T-helper 22 cell (primary cell): ENCODE measurements at places on chromosomes 13 and 19.

- no peak for DNase-seq
Observed at GRCh38 chr19:11598103-11598483, 810 bp downstream of the ZNF627 start.

- peak; percentile 74 for DNase-seq
Observed at GRCh38 chr19:7904074-7905020, 670 bp downstream of the MAP2K7 start.

- DNase-seq, result no peak
Observed at GRCh38 chr13:84417416-84417815, 535.1 kb upstream of the SLITRK1 start.

DNA sequence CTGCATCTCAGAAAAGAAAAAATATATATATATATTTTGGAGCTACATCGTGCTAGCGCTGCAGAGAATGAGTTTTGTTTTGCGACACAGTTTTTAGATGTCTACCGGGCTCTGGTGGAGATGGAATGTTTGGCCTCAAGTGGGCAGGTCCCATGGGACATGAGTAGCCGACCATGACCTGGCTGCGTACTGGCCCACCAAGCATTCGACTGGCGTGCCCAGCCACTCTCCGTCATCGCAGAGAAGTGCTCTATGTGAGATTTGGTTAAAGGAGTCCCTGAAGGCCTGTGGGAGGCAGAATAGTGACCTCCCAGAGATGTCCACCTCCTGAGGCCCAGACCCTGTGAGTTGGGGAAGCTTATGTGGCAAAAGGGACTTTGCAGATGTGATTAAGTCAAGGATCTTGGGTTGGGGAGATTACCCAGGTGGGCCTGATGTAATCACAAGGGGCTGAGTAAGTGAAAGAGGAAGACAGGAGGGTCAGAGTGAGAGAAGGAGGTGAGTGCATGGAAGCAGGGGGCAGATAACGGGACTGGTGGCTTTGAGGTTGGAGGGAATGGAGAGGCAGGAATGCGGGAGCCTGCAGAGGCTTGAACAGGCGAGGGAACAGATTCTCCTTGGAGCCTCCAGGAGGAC lies 821 bp upstream of the LILRB4 start:
- DNase-seq, result no peak

DNA sequence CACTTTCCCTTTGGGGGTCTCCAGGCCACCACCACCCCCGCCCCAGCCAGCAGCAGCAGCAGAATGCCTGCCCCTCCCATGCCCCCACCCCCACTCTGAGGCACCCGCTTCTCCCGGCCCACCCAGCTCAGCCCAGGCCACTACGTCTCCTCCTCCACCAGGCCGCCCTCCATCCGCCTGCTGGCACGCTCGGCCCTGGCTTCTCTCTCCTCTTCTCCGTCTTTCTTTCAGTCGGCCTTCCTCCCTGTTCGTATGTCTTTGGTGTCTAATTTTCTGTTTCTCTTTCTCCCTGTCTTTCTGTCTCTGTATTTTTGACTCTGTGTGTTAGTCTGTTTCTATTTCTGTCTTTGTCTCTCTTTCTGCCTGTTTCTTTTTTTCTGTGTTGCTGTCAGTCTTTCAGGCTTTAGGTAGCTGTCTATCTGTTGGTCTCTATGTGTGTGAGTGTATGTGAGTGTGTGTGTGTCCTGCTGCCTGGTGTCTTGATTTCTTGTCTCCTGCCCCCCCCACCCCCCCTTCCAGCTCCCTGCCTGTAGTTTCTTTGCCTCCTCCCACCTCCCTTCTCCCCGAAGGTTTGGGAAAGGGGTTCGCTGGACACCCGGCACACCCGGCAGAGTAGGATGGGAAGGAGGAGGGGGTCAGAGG lies at the start of gene LGI4:
Gene LGI4, minus strand, starts transcription at position 459 of the 642 bp plus-strand sequence. Its CDS starts 379 bp downstream, at position 80.
- DNase-seq, result no peak

- DNase-seq, result no peak
Observed at GRCh38 chr13:49580980-49581680, 4.2 kb downstream of the RCBTB1 start.

GRCh38 chr19:11291991-11292390 lies 4.0 kb upstream of the TSPAN16 start:
- no peak for DNase-seq

DNA sequence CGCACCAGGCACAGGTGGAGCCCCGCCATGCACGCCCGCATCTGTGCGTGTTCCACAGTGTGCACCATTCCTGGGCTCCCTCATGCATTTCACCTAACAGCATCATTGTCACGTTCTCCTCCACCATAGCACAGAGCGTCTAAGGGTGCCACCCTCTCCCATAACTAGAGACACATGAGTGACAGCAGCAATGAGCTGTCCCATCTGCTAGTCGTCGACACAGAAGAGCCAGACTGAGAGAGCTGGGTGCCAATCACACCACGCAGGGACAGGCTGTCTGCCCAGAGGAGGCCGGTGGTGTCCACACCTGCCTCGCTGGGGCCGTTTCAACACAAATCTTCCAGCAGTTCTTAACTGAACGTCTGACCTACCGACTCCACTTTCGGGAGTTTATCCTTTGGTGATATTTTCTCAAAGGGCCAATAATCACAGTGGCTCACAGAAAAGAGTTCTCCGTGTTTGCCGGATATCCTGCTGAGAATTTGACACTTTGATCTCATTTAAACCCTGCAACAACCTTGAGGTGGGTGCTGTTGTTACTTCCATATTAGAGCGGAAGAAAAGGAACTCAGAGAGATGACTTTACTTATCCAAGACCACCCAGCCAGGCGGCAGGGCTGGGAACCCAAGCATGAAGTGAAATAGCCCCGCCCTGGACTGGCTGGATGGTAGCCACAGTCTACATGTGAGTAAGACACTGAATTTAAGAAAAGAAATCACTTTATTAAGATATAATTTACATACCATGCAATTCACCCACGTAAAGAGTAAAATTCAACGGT lies 16.2 kb downstream of the CLEC11A start:
- no peak for DNase-seq

DNA sequence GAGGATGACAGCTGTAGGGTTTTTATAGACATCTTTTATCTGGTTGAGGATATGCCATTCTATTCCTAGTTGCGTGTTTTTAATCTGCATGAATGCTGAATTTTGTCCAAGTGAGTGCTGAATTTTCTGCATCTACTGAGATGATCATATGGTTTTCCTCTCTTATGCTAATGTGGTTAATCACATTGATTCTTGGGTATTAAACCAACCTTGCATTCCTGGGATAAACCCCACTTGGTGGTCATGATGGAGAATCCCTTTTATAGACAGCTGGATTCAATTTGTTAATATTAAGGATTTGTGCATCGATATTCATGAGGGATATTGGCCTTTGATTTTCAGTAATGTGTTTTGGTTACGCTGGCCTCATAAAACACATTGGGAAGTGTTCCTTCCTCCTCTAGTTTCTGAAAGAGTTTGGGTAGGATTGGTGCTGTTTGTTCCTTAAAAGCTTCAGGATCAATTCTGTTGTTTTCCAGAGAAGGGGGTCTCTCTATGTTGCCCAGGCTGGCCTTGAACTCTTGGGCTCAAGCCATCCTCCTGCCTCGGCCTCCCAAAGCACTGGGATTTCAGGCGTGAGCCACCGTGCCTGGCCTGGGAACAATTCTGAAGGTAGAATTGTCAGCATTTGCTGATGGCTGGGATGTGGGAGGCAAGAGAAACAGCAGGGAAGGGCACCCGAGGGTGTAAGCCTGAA lies 7.3 kb upstream of the LINGO3 start:
- no peak for DNase-seq

- DNase-seq, result no peak
Observed at GRCh38 chr13:40311356-40312101, 354.9 kb downstream of the FOXO1 start.

DNA sequence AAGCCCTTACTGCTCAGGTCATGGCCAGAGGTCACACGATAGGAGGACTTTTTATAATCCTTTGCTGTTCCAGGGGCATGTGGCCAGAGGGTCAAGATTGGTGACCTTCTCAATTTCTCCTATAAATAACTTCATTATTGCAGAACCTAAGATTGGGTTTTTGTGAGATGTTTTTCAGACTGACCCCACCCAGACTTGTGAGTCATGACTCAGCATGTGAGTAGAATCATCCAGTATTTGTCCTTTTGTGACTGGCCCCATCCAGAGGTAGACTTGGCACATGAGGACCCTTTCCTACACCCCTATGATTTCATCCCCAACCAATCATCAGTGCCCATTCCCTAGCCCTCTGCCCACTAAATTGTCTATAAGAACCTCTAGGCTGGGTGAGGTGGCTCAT lies 84.5 kb upstream of the ABCC4 start:
- no peak for DNase-seq

- no peak for DNase-seq
Observed at GRCh38 chr13:33392794-33393405, 107.3 kb upstream of the STARD13 start.

DNA sequence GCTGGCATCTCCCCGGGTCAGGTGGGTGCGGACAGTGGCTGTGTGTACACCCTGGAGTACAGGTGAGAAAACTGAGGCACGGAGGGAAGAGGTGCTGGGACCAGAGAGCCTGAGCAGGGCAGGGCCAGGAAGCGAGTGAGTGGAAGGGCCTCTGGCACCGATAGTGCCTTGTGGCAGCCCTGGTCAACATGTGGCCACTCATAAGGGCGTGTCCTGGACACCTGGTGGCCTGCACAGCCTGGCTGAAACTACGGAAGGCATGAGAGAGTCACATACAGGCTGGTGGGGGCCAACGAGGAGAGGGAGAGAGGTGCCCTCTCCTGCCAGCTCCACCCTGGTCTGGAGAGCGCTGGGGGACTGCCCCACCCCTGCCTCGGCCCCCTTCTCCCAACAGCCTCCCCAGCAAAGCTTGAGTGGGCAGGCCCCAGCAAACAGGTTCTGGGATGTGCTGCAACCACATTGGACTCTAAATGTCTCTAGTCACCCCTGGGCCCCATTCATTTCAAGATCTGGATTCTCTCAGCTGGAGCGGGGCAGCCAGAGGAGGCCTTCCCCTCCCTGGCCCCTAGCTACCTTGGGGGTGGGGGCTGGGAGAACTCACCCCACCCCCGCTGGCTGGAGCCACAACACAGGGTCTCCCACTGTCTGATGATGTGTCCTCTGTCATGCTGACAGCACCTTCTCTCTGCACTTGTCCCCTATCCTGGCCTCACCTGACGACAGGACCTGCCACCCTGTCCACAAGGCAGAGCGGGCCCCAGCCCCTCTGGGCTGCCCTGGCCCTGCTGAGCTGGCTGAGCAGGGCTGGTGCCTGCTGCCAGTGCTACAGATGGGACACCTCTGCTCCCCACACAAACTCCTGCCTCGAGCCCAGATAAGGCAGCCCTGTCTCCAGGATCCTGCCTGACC lies 5.8 kb downstream of the CBARP start:
- no peak for DNase-seq

- no peak for DNase-seq
Observed at GRCh38 chr13:113817860-113818691, 45.8 kb downstream of the GAS6 start.

GRCh38 chr19:18438331-18439024 lies 545 bp upstream of the ISYNA1 start:
- no peak for DNase-seq

- no peak for DNase-seq
Observed at GRCh38 chr19:38316477-38317067, 825 bp upstream of the YIF1B start.
